GM13976 (cell line): ENCODE measurements at places on chromosomes 11 and 22.
A peak's percentile ranks its signal among the peaks of the same experiment; 100 is the strongest.

GRCh38 chr11:24619900-24620299 lies 123.0 kb downstream of the LUZP2 start:
- no peak for DNase-seq

- no peak for DNase-seq
Measured at GRCh38 chr22:43389227-43389836, 22.5 kb upstream of the MPPED1 start.

GRCh38 chr11:10751581-10751940 lies 515 bp downstream of the CTR9 start:
- DNase-seq: no peak

DNA sequence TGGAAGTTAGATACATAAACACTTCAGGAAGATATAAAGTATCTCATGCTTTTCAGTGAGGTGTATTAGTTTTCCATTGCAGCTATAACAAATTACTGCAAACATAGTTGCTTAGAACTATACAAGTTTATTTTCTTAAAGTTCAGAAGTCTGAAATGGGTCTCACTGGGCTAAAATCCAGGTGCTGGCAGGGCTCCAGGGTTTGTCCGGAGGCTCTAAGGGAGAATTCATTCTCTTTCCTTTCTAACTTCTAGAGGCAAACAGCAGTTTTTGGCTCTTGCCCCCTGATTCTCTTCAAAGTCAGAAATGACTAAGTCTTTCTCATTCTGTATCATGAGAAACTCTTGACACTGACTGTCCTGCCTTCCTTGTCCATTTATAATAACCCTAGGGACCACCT lies 138.8 kb downstream of the AASDHPPT start:
- DNase-seq: no peak

DNA sequence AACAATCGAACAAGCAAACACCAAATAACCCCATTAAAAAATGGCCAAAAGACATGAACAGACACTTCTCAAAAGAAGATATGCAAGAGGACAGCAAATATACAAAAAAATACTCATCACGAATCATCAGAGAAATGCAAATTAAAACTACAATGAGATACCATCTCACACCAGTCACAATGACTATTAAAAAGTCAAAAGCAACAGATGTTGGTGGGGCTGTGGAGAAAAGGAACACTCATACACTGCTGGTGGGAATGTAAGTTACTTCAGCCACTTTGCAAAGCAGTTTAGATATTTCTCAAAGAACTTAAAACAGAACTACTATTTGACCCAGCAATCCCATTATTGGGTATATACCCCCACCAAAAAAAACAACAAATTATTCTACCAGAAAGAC lies 51.3 kb upstream of the FLI1 start:
- DNase-seq: no peak

DNA sequence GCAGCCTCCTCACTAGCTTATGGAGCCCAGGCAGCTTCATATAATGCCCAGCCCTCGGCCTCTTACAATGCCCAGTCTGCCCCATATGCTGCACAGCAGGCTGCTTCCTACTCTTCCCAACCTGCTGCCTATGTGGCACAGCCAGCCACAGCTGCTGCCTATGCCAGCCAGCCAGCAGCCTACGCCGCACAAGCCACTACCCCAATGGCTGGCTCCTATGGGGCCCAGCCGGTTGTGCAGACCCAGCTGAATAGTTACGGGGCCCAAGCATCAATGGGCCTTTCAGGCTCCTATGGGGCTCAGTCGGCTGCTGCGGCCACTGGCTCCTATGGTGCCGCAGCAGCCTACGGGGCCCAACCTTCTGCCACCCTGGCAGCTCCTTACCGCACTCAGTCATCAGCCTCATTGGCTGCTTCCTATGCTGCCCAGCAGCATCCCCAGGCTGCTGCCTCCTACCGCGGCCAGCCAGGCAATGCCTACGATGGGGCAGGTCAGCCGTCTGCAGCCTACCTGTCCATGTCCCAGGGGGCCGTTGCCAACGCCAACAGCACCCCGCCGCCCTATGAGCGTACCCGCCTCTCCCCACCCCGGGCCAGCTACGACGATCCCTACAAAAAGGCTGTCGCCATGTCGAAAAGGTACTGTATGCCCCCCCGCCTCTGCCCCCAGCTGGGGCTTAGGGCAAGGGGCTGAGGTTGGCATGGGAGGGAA lies 8.8 kb downstream of the RBM14 start:
- no peak for DNase-seq

- DNase-seq: no peak
Measured at GRCh38 chr11:117271208-117271607, 19.9 kb upstream of the BACE1-AS start.

GRCh38 chr11:129370715-129371114 lies 4.9 kb upstream of the BARX2 start:
- no peak for DNase-seq

GRCh38 chr11:133573081-133573480 lies 40.8 kb upstream of the OPCML start:
- no peak for DNase-seq

DNA sequence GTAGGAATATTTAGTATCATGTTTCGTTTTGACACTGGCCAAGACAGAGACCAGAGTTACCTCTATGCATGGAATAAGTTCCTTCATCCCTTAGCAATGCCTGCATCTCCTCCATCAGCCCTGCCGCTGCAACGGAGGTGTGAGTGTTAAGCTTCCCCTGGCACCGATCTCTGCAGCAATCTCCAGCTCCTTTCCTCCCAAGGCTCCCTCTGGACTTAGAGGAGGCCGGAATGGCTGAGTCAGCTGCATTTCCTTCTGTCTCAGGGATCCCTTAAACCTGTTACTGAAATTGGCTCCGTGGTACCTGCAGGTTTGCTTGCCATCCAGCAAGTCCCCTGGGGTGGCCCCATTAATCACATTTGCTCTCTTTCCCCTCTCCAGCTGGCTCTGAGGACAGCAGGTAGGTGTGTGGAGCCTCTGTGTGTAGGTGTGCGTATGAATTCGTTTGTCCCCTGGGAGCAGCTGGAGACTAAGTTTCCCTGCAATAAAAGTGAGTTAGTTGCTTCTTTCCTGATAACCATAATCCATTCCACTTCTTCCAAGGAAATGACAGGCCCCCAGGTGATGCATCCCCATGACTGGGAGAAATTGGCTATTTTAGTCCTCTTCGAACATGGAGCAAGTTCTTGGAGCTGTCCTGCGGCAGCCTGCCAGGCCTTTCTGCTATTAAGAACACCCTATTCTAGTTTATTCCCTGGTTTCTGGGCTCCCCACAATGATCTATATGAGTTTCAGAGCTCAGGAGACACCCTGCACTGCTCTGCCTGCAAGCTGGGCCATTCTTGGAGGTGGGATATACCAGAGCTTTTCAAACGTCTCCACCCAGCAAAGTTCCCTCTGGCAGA lies 457.2 kb upstream of the CADM1 start:
- no peak for DNase-seq

GRCh38 chr11:61827571-61828378 lies at the start of gene FADS2:
FADS2 (plus strand) TSS chr11:61828300; CDS start chr11:61828391, 91 bp downstream.
- DNase-seq: peak; percentile 94

DNA sequence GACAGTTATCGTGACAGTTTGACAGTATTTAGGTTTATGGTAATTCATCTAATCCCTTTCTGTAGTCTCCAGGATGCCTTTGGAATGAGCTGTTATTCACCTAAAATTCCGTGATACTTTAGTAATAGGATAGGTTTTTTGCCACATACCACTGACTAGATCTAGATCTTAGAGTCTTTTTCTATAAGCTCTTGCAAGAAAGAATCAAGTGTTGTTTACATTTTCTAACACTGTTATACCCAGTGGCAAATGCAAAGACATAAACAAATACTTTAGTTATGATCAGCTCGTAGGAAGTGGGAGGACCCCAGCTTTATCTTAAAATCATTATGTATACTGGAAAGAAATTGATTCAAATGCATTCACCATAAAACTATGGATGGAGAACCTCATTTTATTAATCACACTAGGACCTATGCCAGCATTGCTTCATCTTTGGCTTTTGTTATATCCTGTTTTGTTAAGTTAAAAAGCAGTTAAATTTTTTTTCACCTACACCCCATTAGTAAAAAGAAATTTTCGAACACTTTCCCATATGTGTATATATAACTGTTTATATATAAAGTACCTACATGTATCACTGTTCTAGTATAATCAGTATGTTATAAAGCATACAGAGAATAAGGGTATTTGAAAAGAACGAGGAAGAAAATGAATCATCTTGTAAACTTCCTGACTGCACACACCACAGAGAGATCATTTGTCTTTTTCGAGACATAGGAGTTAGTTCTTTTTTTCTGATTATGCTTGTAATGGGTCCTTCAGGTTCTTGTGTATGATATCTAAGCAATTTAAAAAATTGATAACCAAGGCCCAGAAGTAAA lies 60.9 kb downstream of the PDHX start:
- DNase-seq: no peak

GRCh38 chr11:44338026-44338425 lies 28.1 kb upstream of the ALX4 start:
- no peak for DNase-seq

DNA sequence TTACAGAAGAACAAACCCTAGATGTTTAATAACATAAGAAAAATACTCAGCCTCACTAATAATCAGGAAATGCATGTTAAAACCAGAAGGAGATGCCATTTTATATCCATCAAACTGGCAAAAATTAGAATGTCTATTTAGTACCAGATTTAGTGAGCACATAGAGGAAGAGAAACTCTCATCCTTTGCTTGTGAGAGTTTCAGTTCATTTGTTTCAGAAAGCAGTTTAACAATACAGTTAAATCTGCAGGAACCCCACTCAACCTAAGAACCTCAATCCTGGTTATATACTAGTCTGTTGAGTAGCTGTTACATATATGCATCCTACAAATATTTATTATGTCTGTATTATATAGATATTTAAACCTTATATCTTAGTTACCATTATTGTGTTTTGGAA lies 172.6 kb downstream of the WNT11 start:
- no peak for DNase-seq

DNA sequence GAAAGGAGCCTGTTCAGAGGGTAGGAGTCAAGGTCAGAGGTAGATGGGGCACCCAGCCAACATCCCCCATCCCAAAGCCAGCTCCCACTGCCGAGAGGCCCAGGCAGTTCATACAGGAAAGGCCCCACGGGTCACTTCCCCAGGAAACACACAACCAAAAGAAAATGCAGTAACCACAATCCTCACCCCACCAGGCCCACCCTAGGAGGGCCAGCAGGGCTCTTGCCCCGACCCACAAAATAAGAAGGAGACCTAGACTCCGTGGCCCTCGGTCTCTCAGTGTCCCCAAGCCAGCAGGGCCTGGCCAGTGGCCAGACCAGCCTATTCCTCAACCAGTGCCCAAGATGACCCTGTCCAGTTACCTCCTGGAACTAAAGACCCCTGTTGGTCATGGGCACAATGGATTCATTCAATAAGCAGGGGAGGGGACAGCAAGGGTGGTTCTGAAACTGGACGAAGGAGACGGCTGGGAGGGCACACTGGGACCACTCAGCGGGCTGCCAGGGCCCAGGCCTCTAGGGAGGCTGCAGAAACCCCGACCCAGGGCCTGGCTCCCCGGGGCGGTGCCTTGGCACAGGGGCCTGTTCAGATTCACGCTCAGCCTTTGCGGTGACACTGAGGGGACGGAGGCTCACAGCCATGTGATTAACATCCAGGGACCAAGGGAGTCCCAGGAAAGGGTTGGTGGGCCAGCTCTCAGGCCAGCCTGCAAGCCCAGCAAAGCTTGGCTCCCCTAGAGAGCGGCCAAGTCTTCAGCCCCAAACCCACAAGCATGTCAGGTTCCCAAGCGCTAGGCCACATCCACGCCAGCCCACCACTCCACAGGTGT lies 5.5 kb downstream of the RAB3IL1 start:
- DNase-seq: no peak

- no peak for DNase-seq
Measured at GRCh38 chr22:46969961-46970360, 207.5 kb downstream of the TBC1D22A start.

DNA sequence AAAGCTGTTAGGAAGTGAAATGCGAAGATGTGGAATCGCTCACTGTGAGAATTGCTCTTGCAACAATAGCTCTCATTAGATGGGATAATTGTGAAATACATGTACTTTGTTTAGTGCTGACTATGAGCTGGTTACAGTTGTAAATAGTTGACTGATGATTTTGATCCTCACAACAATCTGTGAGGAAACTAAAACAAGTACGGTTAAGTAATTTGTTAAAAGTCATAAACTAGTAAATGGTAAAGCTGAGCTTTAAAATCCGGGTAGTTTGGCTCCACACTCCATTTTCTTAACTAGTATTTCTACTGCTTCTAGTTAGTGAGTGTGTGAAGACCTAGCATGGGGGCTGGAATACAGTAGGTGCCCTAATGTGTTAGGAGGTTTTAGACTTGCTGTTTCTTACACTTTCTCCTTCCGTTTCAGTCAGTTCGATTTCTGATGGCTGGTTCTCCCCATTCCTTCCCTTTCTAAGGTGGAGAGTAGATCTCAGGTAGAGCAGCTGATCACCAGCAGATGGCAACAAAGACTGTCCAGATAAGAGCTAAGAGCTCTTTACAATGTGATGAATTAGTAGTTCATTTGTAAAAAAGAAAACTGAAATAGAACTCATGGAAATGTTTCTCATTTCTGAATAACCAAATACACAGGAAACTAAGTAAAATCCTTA lies 16.3 kb upstream of the CYP2R1 start:
- DNase-seq: peak; percentile 32

- DNase-seq: no peak
Measured at GRCh38 chr22:36463783-36464184, 17.7 kb downstream of the TXN2 start.

DNA sequence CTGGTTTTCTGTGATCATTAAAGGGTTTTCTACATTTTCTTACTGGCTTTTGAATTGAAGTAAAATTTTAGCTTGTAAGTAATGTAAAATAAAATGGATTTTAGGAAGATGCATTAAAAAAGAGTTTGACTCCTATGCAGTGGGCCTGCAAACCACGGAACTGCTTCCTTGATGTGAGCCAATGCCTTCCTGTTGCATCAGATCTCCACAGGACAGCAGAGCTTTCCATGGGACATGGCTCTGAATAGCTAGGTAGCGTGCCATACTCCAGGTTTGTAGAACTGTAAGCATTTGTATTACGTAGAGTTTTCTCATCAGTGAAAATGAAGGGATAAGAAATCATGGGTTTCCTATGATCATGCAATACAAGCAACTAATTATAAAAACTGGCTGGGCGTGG lies 133.4 kb downstream of the SWAP70 start:
- DNase-seq: no peak

GRCh38 chr22:29260031-29260560 lies 7.7 kb downstream of the RHBDD3 start:
- DNase-seq: no peak

DNA sequence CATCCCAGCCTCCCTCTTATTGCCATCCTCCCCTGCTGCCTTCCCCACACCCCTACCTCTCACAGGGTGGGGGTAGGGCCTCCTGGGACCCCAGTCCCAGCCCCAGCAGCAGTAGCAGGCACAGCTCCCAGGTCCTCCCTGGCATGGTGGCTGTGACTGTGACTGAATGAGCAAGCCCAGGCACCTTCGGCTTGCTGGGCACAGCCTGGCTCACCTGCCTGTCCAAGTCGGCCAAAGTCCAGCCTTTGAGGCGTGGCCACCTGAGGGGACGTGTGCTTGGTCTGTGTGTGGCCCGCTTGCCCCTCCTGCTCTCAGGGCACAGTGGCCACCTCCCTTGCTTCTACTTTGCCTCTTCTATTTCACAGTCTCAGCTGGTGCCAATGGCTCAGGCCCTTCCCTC lies at the start of gene TREH:
TREH (minus strand) TSS at position 168 of the 400 bp plus-strand sequence; CDS start at position 145, 23 bp downstream.
- DNase-seq: no peak

GRCh38 chr22:38754751-38755154 lies 1.0 kb downstream of the SUN2 start:
- no peak for DNase-seq

- DNase-seq: peak; percentile 88
Measured at GRCh38 chr11:2305140-2305778, 3.4 kb downstream of the TSPAN32 start.

GRCh38 chr22:35547987-35548721 lies 7.5 kb downstream of the RASD2 start:
- no peak for DNase-seq
